ENCODE measurements at places on chromosomes 6 and 20.

DNA sequence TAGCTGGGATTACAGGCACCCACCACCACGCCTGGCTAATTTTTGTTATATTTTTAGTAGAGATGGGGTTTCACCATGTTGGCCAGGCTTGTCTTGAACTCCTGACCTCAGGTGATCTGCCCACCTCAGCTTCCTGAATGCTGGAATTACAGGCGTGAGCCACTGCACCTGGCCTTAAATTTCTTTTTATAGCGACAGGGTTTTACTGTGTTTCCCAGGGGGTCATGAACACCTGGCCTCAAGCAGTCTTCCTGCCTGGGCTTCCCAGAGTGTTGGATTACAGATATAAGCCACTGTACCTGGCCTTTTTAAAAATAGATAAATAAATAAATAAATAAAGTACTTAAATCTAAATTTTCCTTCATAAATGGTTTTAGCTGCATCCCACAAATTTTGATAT is 57.5 kb downstream of the LIN28B start:
- no peak for DNase-seq

- DNase-seq = no peak
Measured at GRCh38 chr20:32580970-32581838, 3.9 kb downstream of the NOL4L start.

DNA sequence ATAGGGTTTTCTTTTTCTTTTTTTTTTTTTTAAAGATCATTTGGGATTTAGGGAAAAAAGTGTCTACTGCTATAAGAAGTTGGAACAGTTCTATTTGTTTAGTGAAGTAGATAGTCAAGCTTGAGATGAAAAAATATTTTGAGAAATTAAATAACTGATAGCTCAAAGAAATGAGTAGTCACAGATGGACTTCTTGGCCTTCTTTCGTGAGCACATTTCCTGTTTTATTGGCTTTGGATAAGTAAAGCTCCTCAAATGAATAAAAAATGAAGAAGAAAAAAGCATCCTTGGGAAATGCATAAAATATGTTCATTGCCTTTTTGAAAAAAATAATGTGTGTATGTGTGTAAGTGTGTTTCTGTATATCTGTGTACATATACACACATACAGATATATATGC is 515.9 kb downstream of the GRIK2 start:
- DNase-seq = no peak

DNA sequence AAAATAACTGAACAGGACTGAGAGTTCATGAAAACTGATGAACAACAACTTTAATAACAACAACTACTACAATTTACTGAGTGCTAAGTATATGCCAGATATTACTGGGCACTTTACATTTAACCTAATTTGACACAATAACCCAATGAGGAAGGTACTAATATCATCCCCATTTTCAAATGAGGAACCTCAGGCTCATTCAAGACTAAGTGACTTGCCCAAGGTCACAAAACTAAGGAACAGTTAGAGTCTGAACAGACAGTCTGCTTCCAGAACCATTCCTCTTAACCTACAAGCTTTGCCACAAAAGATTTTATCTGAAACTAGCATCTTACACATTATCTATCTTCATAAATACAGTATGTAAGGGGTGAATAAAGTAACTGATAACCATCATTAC is 10.6 kb upstream of the NDRG3 start:
- DNase-seq = no peak

- DNase-seq = no peak
Measured at GRCh38 chr6:26400626-26401025, 1.4 kb upstream of the BTN3A1 start.

DNA sequence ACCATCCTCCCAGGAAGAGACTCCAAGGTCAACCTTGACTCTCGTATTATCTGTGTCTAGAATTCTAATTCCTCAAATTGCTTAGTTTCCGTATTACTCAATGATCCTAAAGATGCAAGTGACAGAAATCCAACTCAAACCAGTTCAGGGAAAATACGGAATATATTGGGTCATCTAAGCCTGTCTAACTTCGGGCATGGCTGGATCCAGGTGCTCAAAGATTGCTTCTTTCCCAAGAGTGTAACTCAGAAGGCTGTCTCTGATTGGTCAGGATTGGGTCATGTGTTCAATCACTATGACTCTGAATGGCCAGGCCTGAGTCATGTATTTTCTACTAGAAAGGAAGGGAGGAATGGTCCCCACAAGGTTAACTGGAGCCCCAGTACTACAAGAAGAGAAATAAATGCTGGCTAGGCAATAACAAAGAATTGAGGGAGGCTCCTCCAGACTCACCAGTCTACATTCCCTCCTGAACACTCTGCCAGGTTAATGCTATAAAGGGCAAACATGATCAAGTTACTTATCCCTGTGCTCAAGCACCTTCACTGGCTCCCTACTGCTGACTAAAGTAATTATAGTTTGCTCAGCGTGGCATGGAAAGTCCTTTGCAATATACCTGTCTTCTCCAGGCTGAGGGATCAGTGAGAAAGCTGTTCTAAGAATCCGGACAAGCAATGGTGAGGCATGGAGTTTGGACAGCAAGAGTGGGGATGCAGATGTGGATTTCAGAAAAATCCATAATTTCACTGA is 15.4 kb upstream of the PREX1 start:
- no peak for DNase-seq

- no peak for DNase-seq
Measured at GRCh38 chr20:8330319-8330784, 198.3 kb downstream of the PLCB1 start.

DNA sequence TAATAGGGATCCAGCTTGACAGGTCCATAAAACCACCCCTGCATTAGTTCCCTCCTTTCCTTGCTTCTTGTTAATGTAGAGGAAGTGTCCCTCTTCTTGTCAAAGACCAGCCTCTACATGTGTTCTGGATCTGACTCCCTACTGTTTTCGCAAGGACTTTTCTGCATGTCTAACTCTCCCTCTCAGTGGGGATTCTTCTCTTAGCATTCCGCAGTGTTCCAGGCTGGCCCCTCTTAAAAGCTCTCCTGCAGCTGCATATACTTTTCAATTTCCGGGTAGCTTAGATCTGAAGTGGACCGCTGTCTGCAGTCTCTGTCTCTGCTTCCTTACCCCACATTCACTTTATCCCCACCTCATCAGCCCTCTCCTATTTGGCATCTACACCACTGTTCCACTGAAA is 96.1 kb upstream of the MAN1A1 start:
- no peak for DNase-seq

DNA sequence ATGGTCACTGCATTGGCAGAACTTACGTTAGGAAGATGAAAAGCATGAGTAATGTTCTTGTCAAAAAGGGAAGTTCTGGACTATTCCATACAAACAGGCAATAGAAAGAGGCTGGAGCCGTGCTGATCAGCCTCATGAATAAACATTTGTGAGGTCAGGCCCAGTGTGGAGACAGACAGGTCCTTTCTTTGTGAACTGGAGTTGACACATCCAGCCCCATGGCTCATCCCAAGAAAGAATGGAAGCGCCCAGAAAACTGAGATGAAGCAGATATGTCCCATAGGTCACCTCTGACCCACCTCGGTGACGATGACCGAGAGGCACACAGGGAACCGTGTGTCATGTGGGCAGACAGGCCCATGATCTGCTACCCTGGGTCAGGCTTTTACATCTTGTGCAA is 276.0 kb upstream of the SGK1 start:
- no peak for DNase-seq

- DNase-seq = no peak
Measured at GRCh38 chr6:116111552-116112528, 11.2 kb downstream of the NT5DC1 start.

GRCh38 chr6:47126647-47127391 is 84.7 kb upstream of the ADGRF1 start:
- no peak for DNase-seq

- no peak for DNase-seq
Measured at GRCh38 chr6:159038914-159039884, 5.6 kb downstream of the TAGAP start.

DNA sequence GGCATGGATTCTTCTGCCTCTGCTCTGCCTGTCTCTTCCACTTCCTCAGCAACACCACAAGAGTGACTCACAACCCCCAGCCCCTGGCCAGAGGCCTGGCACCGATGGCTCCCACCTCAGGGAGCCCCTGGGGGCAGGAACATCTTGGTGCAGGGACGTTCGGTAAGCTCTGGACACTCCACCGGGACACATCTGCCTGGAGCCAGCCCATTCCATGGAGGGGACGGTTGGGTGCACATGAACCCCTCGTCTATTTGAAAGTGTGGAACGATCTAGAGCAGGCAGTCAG is 246.5 kb downstream of the ERMARD start:
- no peak for DNase-seq

DNA sequence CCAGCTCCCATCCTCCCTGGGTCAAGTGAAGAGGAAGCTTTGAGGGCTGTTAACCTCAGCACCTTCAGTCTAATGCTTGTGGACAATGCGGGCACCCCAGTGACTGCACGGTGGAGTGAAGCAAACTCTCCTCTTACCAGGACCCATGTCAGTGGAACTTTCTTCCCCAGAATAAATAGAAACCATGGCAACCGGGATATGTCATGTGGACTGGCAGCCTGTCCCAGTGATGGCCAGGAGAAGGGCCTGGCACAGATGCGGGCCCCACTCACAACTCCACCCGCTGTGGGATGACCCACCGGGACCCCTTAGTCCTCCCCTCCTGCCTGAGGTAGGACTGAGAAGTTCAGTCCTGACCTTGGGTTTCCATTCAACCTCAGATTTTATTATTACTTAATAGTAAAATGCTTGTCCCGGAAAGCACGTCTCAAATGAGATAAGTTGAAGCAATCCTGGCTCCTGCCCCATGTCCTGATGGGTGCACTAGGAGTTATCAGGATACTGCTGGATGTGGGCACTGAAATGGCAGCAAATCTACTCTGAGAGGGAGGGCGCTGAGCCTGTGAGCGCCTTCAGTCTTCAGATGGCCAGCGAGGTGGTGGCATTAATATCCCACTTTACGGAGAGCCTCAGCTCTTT is 23.5 kb downstream of the TOX2 start:
- no peak for DNase-seq

DNA sequence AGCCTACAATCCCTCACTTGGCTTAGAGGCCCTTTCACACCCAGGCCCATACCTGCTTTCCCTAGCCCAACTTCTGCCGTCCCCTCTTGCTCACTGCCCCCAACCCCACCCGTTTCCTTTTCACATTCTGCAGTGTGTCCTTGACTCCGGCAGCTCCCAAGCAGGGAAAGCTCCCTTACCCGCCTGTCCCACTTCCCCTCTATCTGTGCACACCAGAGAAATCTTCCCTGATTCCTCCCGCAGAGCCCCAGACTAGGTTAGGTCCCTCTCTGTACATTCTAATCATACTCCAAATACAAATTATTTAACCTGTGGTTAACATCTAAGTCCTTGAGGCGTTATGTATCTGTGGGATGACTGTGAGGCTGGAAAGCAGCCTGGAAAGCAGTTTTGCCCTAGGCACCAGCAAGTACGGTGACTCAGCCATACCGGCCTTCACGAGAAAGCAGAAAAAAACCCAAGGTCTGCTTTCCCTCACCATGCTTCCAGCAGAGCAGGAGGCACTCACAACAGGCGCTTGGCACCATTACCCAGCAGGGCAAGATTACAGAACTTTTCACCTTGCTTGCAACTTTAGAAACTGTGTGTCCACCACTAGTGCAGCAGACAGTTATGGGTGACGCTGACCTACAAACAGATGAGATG is 22.3 kb downstream of the ELOVL5 start:
- no peak for DNase-seq

DNA sequence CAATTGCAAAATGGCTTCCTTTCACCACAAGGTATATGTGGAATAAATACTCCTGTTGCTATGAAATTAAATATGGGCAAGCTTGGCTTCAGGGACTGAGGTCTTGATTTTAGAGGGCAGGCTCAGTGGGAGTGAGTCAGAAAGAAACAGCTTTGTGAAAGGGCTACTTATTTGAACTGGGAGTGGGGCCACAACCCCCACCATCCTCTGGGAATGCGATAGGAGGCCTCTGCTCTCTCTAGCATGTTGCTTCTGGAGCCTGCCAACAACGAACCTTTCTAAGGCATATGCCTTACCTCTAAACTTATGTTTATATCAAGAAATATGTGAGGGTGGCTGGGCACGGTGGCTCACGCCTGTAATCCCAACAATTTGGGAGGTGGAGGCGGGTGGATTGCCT is 149.7 kb downstream of the LRRC1 start:
- DNase-seq = no peak

DNA sequence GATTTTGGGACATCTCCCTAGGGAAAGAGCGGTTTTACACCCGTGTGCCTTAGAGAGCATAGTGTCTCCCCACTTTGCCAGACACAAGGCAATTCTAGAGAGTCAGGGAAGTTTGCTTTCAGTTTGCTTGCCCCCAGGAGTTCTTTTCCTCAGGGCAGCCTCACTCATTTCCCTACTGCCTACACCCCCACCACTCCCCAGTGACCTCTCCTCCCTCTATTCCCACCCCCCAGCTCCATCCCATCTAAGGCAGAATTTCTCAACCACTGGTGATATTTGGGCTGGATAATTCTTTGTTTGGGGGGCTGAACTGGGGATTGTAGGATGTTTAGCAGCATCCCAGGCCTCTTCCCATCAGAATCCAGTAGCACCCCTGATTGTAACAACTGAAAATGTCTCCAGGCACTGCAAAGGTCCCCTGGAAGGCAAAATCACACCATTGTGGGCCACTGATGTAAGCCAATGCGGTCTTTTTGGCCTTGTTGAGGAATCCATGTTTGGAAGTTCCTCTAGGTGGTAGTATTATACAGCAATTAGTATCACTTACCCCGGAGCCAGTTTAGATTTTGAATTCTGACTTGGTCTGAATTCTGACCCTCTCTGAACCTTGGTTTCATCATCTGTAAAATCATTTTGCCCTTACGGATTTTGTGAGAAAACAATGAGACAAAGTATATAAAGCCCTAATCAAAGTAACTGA is 1.3 kb downstream of the EPPIN start:
- no peak for DNase-seq

- no peak for DNase-seq
Measured at GRCh38 chr6:105781915-105782314, 304.2 kb upstream of the PRDM1 start.

DNA sequence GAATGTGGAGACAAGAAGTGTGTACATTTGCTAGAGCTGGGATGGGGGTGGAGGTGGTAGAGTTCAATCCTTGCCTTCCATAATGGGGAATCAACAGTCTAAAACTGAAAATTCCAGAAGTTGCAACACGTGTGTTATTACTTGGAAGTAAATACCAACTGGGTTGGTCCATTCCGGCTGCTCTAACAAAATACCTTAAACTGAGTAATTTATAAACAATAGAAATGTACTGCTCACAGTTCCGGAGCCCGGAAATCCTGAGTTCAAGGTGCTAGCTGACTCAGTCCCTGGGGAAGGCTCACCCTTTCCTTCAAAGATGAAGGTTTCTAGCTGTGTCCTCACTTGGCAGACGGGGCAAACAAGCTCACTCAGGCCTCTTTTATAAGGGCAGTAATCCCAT is 59.0 kb downstream of the RIN2 start:
- DNase-seq = no peak

- no peak for DNase-seq
Measured at GRCh38 chr20:47605673-47606413, 104.2 kb downstream of the NCOA3 start.

- DNase-seq = no peak
Measured at GRCh38 chr6:105794239-105794638, 291.9 kb upstream of the PRDM1 start.

DNA sequence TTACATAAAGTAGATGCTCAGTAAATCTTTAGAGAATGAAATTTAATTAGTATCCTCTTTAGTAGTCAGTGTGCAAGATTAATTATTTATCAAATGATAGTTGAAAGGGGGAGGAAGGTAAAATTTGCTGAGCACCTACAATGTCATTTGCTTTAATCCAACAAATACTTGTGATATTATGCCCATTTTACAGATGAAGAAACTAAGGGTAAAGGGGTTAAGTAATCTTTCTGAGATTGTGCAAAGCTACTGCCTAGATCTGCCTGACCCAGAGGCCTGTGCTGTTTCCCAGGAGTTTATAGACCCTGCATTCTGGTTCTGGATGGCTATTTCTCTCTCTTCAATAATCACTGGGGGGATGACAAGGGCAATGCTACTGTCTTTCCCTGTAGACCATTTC is 58.3 kb upstream of the BACH2 start:
- no peak for DNase-seq
